GM12878 (cell line): ENCODE measurements at places on chromosomes 12 and 14. TPM values are rescaled to one million over a fixed set of nuclear protein-coding genes. Genes with fewer than 3 reads are reported as not detected.
A peak's percentile ranks its signal among the peaks of the same experiment; 100 is the strongest.

DNA sequence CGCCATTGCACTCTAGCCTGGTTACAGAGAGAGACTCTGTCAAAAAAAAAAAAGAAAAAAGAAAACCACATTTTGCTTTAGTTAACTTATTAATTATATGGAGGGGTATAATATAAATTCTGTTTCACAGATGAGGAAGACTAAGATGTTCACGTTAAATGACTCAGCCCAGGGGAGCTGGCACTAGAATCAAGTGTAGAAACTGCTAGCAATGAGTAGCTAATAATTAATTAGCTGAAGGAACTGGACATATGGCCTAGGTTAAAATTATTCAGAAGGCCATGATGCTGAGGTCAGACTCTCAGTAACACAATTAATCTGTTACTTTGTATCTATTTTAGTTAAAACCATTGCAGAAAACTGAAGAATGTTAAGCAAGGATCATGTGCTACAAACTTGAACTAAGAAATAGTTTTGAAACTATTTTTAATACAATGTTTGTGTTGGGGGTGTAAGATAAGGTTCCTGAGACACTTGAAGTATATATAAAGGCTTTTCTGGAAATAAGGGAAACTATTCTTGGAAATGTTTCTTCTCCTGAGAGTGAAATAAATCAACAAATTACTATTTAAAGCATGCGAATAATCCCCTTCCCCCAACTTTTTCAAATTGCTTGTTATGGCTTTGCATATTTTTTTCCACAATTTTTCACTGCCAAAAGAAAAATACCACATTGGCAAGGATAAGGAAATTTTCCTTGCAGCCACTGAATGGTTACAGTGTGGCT, 589.3 kb downstream of the SOX5 start:
- no peak for DNase-seq

DNA sequence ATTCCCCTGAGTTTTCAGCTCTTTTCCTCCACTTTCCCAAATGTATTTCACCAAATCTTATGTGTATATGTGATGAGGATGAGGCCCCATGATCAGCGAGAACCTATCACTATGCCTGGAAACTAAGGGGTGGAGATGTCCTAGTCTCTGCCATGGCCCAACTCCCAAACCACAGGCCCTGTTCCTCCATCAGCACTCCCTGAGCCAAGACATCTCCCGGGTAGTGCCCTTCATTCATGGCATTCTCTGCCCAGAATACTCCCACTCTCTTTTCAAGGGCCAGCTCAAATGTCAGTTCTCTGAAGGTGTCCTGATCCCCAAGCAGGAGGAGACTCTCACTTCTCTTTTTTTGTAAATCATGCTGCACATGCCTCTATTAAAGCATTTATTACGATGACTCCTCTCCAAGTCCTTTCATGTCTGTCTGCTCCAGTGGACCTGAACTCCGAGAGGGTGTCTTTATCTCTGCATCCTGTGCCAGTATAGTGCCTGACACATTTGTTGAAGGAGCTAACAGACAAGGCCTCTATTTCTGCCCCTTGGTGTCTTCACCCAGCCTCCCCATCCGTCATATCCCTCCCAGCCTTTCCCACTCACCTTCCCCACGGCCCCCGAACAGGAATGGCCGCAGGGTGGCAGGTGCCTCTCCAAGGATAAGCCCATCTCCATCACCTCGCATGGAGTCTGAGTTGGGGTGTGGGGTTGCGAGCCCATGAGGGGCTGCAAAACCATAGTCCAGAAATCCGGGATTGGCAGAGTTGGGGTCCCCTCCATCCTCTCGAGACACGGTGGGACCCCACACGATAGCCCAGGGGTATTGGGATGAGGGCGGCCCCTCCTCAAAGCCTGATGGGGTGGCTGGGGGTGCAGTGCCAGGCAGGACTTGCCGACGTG, 3.7 kb downstream of the PIANP start:
- DNase-seq: peak; percentile 42

Gene JPH4
- 10.3 and 10.6 TPM in 2 replicates for total RNA-seq

Gene KIF26A
- 0.05 TPM in 1 of 2 replicates, not detected in the other for total RNA-seq
